AG08395 (cell line): ENCODE measurements at places on chromosomes 16 and 17.

DNA sequence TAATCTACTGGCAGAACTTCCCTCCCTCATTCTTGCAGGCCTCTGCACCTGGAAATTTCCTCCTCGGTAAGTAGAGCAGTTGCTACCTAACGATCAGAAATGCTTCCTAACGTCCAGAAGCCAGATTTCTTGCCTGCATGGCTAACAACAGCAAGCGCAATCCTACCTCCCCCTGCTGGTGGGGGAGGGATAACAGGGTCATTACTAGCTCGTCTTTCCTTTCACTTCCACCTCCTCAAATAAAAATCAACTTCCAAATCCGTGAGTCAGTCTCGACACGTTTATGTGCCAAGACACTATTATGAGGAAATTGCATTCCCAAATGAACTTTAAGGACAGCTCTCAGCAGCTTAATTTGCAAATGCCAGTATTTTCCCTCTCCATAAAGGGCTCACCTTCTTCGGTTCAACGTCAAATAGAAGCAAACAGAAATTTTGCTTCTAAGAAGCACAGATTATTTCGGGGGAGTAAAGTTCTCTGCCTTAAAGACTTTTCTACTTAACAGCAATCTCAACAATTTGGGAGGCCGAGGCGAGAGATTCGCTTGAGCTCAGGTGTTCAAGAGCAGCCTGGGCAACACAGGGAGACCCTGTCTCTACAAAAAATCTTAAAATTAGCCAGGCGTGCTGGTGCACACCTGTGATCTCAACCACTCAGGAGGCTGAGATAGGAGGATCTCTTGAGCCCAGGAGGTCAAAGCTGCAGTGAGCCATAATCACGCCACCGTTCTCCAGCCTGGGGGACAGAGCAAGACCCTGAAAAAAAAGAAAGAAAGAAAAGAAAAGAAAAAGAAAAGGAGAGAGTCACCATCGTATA, 188.6 kb upstream of the PSMD7 start:
- DNase-seq, result no peak

DNA sequence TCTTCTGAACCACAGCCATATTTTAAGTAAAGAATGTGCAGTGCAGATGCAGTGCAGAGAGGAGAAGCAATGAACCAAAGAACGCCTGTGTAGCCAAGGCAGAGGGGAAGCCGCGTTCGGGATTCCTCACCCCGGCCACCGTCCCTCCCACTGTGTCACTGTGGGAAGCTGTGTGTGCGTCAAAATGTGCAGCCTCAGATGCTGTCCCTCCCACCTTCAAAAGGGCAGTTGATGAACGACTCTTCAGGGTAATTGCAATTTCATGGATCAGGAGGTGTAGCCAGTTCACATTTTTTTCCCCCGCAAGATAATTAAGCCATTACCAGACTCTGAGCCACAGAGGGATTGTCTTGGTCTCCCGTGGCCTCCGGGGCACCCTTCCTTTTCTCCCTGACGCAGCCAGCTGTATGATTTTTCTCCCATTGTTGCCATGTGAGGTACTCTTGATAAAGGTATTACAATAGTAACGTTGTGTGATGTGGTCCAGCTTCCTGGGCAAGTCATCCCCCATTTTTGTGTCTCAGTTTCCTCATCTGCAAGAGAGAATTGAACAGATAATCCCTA, 190.0 kb downstream of the FOXL1 start:
- peak; percentile 27 for DNase-seq

- no peak for DNase-seq
Measured at GRCh38 chr16:77951788-77952187, 70.6 kb upstream of the CLEC3A start.

GRCh38 chr16:77780378-77780837, 8.0 kb upstream of the VAT1L start:
- peak; percentile 89 for DNase-seq

- no peak for DNase-seq
Measured at GRCh38 chr17:2718150-2718938, 6.8 kb upstream of the CLUH start.

DNA sequence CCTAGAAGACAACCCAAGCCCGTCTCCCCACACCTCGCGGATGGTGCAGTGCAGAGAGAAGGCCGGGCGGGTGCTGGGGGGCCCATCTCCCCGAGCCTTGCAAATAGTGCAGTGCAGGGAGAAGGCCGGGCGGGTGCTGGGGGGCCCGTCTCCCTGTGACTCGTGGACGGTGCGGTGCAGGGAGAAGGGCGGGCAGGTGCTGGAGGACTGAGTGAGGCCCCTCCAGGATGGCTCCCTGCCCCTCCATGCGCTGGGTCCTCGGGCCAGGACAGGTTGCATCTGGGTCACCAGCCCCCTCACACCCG, 40.0 kb upstream of the ACSF3 start:
- no peak for DNase-seq

GRCh38 chr16:666572-666971, 1.4 kb upstream of the RHOT2 start:
- DNase-seq, result no peak

- DNase-seq, result peak; percentile 2
Measured at GRCh38 chr17:53655591-53655990, 167.1 kb upstream of the KIF2B start.

- no peak for DNase-seq
Measured at GRCh38 chr16:80417706-80418271, 123.0 kb upstream of the DYNLRB2 start.

- peak; percentile 88 for DNase-seq
Measured at GRCh38 chr17:81553616-81554181, 1.5 kb upstream of the FAAP100 start.

- peak; percentile 51 for DNase-seq
Measured at GRCh38 chr17:29664743-29665480, 42.2 kb upstream of the CORO6 start.

- DNase-seq, result peak; percentile 52
Measured at GRCh38 chr17:71494062-71494855, 626.6 kb upstream of the SOX9 start.

GRCh38 chr17:38322156-38322779, 21.5 kb downstream of the GPR179 start:
- DNase-seq, result peak; percentile 78

GRCh38 chr17:71667661-71668060, 453.2 kb upstream of the SOX9 start:
- DNase-seq, result peak; percentile 7

DNA sequence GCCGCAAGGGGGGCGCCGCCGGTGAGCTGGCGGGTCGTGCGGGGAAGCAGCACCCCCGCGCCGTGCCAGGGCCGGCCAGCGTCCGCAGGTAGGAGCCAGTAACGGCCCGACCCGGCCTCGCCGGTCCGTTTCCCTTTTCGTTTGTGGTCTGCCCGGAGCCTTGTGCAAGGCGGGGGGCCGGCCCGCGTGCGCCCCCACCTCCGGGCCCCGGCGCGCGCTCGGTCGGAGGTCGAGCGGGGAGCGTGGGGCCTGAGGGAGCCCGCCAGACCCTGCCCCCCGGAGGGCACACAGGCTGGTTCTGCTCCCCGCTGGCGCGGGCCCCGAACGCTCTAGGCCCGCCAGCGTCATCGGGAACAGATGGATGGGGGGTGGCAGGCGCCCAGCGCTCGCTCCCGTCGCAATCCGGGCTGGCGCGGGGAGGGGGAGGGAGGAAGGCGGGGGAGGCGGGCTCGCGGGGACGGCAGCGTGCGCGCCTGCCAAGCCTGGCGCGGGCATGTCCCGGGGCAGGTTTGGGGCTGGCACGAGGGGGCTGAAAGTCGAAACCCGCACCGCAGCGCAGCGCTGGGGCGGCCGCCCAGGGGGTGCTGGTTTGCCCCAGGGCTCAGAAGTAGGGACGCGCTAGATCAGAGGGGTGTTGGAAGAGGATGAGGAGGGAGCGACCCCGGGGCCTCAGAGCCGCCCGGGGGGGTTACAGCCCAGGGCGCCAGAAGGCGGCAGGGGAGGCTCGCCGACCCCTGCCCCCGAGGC, 1.5 kb upstream of the GSE1 start:
- peak; percentile 86 for DNase-seq

DNA sequence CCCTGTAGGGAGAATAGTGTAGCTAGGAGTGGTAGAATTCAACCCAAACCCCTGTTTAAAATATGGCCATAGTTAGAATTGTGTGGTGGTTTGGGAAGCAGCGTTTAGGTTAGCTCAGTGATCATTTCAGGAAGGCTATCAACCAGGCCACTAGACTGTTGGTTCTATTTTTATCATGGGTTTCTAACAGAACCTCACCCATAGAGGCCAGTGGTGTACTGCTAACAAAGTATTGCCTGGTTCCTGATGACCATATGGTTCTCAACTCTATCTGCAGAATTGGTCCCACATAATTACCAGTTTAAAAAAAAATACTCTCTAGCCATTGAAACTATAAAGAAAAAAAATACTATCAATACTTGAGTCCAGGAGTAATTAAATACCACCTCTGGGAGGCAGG, 70.5 kb upstream of the RASL10B start:
- DNase-seq, result no peak

DNA sequence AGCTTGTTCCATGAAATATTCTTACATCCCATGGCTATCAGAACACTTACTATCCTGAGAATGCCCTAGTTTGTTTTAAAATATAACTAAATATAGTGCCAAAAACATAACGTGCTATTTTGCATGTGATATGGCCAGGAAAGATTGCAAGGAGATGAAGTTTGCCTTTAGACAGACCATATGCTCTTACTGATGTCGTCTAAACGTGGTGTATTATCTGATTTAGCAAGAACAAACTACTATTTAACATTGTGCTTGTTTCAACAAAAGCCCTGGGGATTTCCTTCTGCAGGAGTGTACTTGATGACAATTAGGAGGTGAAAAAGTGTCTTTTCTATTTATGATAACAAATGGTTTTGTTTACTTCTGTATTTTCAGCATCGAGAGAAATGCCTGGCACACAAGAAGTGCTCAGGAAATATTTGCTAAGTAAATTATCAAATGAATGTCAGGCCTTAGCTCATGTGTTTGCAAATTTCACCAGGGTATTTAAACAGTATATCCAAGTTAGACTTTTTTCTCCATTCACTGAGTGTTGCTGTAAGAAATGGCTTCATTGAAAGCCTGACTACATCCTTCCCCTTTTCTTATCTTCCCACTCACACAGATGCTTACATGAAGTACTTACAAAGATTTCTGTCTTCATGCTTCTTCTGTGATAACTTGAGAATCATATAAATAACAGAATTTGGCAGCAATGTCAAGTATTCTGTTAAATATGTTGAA, 1033.6 kb downstream of the CDH8 start:
- DNase-seq, result no peak

DNA sequence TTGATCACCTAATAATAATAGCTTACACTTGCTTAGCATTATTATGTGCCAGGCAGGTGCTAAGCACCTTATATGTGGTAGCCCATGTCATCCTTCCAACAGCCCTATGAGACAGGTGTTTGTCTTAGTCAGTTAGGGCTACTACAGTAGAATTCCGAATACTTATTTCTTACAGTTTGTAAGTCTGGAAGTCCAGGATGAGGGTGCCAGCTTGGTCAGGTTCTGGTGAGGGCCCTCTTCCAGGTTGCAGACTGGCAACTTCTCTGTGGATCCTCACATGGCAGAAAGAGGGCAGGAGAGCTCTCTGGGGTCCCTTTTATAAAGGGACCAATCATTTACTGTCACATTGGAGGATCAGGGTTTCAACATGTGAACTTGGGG, 19.6 kb upstream of the MYH10 start:
- DNase-seq, result no peak

- DNase-seq, result no peak
Measured at GRCh38 chr17:55210292-55210691, 54.5 kb upstream of the HLF start.

GRCh38 chr16:77913738-77914253, 108.6 kb upstream of the CLEC3A start:
- DNase-seq, result no peak

GRCh38 chr17:77943971-77944370, 14.5 kb upstream of the TNRC6C start:
- DNase-seq, result no peak

GRCh38 chr16:84774810-84775209, 45.0 kb upstream of the CRISPLD2 start:
- peak; percentile 79 for DNase-seq

GRCh38 chr17:82952019-82952418, 112.2 kb upstream of the ZNF750 start:
- DNase-seq, result no peak
